ENCODE measurements at places on chromosomes 12 and 14.

GRCh38 chr14:99057576-99058083 lies 214.4 kb downstream of the BCL11B start:
- no peak for DNase-seq

DNA sequence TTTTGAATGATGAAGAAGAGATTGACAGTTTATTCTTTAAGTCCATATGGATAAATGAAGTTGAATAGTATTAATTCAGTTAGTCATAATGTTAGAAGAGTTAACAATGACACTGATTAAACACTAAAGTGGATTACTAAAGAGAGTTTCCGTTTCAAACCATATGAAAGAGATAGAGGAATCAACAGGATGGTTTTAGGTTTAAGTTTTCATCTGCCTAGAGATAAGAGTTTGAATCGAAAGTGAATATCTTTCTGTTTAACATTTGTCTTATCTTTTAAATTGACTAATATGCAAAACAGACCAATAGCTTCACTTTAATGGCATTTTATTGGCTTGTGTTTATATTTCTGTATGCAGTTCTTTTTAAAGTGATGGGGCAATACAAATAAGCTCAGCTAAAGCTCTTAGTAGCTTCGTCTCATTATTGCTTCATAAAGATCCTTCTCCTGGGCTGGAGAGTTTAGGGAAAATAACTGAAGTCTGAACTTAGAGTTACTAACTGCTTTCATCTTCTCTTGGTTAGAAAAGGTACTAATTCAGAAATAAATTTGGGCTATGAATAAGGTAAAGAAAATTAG lies 66.0 kb downstream of the MIPOL1 start:
- no peak for DNase-seq

- DNase-seq: no peak
Measured at GRCh38 chr12:20154052-20154451, 214.3 kb upstream of the PDE3A start.

DNA sequence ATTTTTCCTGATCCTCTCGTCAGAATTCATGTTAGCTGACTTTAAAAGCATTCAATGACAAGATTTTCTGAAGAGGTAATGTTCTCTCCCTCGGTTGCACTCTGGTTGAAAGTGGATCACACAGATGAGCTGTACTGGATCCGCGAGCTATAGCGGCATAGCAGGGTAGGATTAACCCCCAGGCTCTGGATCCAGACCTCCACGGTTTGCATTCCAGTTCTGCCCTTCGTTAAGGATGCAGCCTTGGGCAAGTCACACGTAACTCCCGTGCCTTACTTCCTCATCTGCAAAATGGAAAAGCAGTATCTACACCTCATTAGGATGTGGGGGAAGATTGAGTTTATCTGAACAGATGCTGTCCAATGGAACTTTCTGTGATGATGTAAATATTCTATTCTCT lies 13.8 kb downstream of the CCDC92 start:
- DNase-seq: no peak

DNA sequence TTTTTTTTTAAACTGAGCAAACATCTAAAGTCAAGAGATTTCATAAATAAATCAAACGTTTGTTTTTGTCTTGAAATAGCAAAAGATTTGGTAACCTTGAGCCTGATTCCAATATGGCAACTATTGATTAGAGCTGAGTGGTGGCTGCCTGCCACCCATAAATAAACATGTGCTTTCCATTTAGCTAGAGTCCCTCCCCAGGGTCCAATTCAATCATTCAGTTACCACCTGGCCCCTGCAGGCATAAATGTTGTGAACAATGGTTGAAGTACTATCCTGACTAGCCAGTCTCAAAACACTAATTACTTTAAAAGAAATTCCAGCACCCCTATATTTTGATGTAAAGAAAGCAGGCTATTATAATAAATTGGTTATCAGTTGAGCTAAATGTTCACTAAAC lies 129.7 kb upstream of the GRIP1 start:
- DNase-seq: no peak

DNA sequence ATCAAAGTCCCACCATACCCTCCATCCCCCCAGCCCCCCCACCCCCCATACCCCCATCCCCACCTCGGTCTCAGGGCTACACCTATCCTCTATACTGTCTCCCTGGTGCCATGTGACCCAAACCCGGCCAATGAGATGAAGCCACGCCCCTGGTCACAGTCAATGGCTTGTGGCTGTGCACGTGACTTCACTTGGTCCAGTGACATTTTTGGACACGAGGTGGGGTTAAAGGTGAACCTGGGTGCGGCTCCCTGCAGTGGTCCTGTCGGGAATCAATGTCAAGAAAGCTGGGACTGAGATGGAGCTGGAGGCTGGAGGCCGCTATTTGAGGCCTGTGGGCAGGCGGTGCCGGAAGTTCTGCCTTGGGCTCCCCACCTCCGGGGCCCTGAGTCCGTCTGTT lies 100.7 kb upstream of the MAP1LC3B2 start:
- DNase-seq: no peak

DNA sequence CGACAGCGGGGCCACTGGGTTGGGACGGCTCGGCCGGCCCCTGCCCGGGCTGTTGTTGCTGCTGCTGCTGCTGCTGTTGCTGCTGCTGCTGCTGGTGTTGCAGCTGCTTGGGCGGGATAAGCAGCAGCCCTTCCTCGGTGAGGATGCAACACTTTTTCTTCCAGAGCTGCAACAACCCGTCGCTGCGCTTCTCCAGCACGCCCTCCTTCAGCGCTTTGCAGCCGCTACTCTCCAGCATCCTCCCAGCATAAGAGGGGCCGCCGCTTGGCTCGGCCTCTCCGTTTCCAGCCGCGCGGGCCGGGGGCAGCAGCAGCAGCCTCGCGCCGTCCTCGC lies 529 bp downstream of the PHLDA1 start:
- no peak for DNase-seq

DNA sequence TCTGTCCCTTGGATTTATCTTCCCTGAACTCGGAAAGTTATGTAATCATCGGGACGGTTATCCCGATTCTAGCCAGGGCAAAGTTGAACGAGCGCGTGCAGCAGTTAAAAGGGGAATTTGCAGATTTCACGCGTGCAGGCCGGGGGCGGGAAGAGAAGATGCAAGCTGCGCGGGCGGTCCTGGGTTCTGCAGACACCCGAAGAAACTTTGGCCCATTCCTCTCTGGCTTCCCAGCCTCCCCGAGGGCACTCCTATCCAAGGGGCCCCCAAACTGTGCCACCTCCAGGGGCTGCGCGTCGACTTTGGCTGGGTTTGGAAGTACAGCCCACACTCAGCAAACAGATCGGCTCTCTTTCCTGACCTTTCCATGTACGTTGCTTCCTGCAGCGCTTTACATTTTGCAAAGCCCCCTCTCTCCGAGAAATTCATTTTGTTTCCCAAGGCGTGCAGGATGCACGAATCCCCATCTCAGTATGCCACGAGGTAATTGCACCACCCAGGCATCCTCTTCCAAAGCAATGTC lies 941 bp upstream of the PPP1CC start:
- DNase-seq: no peak

DNA sequence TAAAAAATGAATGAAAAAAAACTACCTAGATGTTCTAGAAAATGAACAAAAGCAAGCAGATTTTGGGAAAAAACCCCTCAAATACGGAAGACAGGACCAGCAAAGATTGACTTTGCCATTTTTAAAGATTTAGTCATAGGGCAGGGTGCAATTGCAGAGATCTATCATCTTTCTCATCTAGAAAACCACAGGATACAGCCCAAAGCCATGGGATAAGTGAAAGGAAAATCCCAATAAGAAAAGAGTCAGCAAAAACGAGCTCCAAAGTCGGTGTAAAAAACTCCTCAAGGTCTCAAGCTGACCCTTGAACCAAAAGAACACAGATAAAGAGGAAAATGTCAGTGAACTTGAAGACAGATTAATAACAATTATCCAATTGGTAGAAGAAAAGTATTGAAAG lies 28.0 kb downstream of the CEP290 start:
- no peak for DNase-seq

DNA sequence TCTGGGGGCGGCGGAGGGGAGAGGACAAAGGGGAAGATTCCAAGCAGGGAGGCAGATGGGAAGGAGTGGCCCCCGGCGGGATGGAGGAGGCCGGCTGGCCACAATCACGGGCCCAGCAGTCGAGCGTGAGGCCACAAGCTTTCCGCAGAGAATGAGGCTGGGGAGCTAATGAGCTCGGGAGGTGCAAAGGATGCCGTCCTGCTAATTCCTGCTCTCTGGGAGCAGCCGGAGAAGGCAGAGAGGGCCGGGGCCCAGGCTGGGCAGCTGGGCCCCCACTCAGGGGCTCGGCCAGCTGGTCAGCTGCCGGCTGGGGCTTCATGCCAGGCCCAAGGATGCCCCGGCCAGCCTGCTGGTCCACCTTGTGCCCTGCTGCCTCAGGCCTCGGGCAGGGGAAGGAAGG lies 98.1 kb upstream of the LHX5 start:
- DNase-seq: no peak

DNA sequence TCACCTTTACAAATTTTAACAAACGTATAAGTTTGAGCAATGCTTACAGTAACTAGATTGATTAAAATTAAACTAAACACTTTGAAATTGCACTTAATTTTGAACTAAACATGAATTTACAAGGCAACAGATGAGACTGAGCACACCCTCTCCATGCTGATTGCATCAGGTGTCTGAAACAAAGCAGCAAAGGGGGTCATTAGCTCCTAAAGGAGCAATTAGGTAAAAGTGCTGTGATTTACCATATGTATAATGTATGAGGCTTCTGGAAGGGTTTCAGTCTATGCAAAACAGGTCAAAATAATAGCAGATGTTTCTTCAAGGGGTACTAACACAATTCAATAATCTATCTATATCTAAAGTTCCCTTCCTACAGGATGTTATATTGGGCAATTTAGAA lies 98.8 kb upstream of the LMNTD1 start:
- DNase-seq: no peak

DNA sequence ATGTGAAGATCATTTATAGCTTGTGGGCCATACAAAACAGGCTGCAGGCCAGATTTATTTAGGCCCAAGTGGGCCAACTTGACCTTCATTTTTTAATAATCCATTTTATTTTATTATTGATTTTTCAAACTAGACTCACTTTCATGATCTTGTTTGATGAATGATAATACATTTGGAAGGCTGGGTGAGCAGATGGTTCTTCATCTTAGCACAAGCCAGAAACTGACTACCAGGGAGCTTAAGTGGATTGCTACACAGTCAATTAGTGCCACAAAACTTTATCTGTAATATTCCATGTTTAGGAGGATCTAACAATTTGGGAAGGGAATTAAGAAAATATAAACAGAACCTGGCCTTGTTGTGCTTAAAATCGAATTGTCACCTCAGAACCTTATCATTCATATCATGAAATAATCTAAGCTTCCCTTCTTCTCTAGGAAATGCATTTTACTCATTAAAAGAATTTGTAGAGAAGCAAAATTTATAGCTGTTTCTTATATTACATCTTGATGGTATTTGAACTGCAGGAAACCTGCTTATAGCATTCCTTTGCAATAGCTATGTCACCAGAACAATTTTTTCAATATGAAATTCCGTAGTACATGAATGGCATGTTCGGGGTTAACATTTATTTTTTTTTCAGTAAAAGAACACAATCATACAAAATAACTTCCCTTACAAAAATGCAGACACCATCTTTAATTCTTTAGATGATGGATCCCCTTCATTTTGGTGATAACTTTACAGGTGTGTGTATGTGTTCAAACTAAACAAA lies 62.0 kb upstream of the CSRP2 start:
- DNase-seq: no peak

DNA sequence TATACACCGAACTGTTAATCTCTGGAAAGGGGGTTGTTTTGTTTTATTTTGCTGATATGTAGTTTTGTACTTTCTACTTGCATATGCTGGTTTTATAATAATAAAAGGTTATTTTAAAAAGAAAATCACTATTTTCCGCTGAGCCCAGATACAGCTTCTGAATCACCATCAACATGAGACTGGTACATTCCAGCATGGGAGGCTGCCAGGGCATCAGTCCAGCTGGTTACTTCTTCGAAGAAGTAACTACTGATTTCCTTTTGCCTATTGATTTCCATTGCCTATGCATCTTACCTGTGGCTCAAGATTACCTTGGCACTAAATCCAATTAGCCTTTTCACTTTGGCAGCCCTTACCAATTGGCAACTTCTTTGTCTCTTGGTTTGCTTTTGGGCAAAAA lies 11.7 kb upstream of the OSBPL8 start:
- no peak for DNase-seq

DNA sequence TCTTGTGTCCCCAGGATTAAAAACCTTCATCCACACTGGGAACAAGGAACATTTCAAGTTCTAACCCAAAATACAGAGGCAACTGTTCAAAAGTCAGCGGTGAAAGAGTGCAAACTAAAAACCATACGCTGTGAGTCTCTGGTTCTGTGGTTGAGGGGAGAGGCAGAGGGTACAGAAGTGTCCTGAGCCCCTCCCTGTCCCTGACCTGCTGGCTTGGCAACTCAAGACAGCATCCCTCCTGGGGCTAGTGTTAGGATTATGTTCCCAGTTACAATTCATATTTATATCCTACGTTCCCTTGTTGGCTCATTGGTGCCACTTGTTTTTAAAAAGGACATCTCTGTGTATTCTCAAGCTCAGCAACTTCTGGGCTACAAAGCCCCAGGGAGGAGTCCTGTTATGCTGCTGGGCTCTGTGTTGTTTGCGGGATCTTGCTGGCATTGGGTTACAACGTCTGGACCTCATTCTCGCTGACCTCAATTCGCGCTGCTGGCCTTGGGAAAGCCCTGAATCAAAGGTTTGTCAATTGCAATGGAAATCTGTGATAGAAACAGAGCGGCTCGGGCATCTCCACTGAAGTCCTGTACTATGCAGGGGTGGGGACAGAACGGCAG lies 420.8 kb downstream of the FUT8 start:
- no peak for DNase-seq

DNA sequence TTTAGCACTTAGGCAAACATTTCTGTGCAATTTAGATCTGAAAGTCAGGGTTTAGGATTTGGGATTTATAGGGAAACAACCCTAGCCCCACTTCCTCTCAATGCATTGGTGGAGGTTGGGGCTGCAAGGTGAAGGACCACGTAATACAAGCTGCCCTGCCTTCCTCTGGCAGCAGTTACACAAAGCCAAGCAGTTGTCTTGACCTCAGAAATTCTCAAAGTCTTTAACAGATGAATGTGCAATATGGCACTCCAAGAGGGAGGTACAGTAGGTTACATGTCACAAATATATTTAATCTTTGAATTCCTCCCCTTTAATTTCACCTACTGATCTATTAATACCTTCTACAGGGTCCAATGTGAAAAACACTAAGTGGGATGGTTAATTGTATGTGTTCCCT lies 23.9 kb downstream of the IFNG-AS1 start:
- DNase-seq: no peak

DNA sequence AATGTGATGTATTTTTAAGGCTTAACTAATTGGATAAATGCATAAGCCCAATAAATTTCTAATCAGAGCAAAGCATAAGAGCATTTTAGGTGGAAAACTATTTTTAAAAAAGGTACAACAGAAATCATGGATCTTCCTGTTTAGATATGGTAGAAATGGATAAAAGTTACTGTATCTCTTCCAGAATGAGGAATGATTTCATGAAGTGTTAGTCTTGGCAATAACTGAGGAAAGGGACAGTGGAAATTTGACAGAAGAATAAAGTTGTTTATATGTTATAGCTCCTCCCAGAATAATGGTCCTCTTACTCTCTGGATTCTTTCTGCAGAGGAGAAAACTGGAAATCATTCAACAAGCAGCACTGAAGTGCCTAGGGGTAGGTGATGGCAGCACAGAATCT lies 32.4 kb upstream of the BMAL2 start:
- DNase-seq: no peak
